ENCODE measurements at places on chromosomes 5 and 9.

- no peak for DNase-seq
Observed at GRCh38 chr5:97107318-97107717, 35.1 kb downstream of the LIX1 start.

DNA sequence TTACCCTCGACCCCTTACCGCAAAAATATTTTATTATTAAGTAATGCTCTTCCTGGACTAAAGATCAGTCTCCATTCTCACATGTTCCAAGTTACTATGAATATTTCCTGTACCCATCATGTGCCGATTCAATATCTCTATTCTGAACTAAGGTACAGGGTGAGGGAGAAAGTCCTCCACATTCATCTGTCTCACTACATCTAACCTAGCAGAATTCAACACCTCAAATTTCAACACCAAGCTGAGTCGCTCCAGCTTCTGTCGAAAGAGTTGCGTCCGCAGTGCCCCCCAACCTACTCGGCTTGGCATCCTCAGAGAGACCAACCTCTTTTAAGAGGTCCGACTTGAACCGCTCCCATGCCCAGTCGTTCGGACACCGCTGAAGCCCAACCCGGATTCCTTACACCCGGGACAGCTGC lies 1.0 kb downstream of the CERT1 start:
- peak; percentile 3 for DNase-seq

DNA sequence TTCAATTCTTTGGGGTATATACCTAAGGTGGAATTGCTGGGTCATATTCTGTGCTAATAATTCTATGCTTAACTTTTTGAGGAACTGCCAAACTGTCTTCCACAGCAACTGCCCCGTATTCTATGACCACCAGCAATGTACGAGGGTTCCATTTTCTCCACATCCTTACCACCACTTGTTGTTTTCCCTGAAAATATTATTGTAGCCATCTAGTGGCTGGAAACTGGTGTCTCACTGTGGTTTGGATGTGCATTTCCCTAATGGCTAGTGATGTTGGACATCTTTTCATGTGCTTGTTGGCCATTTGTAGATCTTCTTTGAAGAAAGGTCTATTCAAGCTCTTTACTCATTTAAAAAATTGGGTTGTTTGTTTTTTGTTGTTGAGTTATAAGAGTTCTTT lies 30.7 kb downstream of the MSX2 start:
- DNase-seq = no peak

GRCh38 chr9:13731637-13732036 lies 452.1 kb upstream of the MPDZ start:
- DNase-seq = no peak

DNA sequence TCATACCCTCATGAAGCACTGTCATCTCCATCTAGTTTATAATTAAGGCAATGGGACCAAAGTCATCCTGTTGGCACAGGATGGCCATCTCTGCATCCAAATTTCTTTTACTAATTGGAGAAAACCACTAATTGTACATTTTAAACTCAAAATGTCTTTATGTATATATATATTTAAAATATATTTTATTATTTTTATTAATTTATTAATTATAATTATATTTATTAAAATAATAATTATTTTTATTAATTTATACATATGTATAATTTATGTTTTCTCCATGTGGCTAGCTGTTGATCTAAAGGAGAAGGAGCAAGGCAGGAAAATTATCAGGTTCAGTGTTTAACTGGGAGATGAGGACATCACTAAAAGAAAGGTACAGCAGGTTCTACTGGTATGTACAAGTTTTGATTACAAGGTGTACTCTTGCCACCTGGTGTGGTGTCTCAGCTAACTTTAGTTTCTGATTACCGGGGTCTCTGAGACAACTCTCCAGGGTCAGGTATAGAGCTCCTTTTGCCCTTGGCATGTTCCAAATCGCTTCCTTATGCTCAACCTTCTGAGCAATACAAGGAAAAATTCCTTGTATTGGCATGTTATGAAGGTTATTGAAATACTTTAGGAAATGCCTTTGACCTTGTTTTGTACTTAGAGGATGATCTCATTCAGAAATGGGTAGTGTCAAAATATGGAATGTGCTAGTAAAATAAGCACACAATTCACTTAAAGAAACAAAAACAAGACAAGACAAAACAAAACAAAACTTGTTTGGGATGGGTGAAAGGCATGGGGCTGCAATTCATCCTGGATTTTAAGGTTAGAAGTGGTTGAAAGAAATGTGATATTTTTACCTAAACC lies 79.6 kb downstream of the GHR start:
- no peak for DNase-seq

DNA sequence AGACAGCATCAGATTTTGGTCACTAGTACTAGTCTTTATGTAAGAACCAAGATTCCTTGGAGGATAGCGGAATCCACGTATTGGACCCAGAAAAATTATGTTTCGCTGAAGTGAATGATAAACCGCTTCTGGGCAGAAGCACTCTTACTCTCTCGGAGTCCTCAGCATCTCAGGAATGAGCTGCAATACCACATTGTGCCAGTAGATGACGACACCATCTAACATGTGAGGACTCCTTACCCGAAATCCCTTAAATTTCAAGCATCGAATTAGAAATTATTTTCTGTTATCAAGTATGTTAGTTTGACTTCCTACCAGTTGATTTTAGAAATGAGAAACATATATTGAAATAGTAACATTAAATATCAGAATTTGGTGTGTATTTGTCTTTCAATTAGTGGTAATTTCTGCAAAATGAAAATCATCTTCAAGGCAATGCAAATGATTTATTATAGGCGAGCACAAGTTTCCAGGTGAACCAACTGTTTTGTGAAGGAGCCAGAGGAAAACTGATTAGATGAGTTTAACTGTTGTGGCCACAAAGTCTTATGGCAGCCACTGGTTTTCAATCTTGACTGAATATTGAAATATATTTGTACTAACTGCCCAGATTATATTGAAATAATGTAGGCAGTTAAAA lies 66.0 kb upstream of the CAMK4 start:
- DNase-seq = peak; percentile 13

DNA sequence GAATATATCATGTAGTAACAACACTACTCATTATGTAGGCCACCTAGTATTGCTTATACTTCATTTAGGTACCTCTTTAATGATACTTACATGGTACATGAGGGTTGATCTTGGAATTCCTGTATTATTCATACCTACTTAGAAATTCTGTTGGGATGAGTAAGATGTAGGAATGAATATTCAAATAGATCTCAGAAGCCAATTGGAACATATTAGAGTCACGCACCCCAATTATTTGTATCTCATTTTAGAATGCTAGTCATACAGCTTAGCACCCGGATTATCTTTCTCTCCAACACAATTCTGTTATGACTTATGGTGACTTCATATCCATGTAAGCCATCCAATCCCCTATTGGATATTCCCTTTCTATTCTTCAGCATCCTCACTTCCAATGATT lies 106.7 kb upstream of the SH3GL2 start:
- DNase-seq = no peak

GRCh38 chr5:91840412-91840811 lies 457.3 kb upstream of the ARRDC3 start:
- no peak for DNase-seq

DNA sequence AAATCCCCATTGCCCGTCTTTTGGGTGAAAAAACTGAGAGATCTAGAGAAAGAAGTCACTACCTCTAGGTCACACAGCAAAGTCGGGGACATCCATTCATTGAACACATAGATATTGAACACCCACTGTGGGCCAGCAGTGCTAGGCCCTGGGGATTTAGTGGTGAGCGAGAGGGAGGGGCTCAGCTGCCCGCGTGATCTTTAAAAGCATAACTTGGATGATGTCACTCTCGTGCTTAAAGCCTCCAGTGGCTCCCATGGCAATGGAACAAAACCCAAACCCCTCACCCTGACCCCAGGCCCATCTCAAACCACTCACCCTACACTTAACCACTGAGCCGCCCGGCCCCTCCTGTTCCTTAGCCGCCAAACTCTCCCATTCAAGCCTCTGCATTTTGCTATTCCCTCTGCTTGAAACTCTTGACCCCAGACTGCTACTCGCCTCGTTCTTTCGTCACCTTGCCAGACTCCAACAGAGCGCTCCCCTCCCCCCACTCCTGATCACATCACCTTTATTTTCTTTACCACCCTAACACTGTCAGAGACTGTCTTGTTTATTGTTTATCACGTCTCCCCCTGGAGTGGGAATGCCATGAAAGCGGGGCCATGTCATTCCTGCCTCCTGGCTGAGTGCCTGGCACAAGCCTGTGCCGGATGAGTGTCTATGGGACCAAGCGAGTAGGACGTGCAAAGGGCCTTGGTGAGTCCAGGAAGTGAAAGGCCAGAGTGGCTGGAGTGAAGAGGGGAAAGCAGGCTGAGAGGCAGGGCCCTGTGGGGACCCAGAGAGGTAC lies 710 bp upstream of the PIP5KL1 start:
- DNase-seq = peak; percentile 74

DNA sequence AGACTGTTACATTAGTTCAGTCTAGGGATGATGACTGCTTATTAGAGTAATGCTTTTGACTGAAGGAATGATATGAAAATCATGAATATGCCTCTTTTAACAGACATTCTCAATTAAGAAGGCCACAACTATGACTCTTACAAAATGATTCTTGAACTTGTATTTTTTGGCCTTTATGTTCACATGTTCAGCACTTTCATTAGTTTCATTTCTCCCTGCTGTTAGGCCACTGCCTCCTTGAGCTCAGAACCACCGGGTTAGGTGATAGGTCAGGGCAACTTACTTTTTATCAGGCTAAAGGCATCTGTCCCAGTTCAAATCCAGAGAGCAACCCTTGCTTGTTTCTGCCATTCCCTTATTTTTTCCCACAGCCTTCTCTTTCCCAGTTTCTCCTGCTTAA lies 235.2 kb upstream of the ELL2 start:
- no peak for DNase-seq

DNA sequence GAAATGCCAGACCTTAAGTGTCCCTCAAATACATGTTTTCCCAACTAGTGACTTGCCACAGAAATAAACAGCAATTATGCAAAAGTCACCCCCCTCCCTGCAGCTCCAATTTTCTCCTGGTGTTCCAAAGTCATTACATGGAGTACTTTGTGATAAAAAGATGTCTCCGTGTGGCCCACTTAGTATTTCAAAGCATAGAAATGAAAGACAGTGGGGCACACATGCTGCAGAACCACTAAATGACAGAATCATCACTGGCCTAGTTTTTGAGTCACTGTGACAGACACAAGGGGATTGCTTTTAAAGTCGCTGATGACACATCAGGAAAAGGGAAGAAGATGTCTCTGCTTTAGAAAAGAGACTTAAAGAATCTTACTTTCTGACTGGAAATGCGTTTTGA lies 323.4 kb downstream of the PSAT1 start:
- no peak for DNase-seq

- no peak for DNase-seq
Observed at GRCh38 chr9:2351324-2351723, 270.3 kb upstream of the VLDLR start.

- DNase-seq = no peak
Observed at GRCh38 chr5:32261198-32261597, 51.5 kb downstream of the MTMR12 start.

DNA sequence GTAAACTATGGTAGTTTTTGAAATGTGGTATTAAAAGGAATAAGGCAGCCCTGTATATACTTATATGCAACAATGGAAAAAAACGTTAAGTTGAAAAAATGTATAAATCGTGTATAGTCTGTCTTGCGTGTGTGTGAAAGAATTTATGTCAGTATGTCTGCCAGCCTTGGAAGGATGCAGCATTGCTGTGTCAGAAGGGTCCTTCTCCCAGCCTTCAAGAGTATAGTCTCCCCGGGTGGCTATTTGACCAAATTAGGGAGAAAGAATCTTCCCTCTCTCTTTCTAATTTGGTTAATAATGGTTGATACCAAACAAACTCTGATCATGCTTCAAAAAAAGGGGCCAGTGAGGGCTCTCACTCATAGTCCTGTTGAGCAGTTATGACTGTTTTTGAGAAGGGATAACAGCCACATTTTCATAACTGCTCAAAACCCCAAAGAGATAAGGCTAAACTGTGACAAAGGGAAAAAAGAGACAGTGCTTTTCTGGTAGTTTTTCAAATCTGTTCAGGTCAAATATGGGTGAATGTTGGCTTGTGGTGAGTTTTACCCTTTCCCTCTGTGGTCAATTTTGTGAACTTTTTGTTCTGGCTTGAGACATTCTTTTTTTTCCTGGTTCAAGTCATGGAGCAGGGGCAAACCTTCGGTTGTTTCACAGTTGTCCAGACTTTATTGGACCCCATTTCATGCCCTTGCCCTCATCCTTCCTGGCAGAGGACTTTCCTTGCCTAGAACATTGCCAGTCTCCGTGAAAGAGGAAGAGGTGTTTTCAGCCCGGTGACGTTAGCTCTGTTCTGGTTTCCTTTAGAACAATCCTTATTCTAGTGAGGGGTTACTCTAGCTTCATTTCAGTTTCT lies 21.0 kb downstream of the SNX30 start:
- DNase-seq = no peak

- DNase-seq = no peak
Observed at GRCh38 chr5:172389578-172390112, 64.7 kb downstream of the SH3PXD2B start.

- DNase-seq = no peak
Observed at GRCh38 chr9:82375041-82375440, 386.5 kb downstream of the SPATA31D1 start.

GRCh38 chr9:16627967-16628366 lies 242.5 kb downstream of the BNC2 start:
- DNase-seq = no peak

GRCh38 chr5:107383414-107383813 lies 287.3 kb downstream of the EFNA5 start:
- DNase-seq = no peak

- DNase-seq = no peak
Observed at GRCh38 chr5:154862766-154863165, 4.3 kb downstream of the CNOT8 start.

GRCh38 chr5:22844155-22844554 lies 9.0 kb downstream of the CDH12 start:
- DNase-seq = no peak

- DNase-seq = no peak
Observed at GRCh38 chr5:180823940-180824629, 21.5 kb upstream of the MGAT1 start.

GRCh38 chr9:136666372-136667213 lies 3.9 kb downstream of the EGFL7 start:
- no peak for DNase-seq

DNA sequence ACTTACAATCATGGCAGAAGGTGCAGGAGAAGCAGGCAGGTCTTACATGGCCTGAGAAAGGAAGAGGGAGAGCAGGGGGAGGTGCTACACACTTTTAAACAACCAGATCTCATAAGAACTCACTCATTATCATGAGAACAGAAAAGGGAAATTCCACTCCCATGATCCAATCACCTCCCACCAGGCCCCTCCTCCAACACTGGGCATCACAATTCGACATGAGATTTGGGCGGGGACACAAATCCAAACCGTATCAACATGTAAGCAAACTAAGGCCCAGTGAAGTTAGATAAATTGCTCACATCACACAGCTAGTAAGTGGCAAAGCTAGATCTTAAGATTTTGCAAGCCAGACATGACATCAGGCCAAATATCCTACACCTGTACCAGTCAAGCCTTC lies 48.3 kb upstream of the RIC1 start:
- no peak for DNase-seq

GRCh38 chr9:107971241-107971640 lies 481.7 kb upstream of the KLF4 start:
- no peak for DNase-seq
